Caudate nucleus (tissue), 63 donors: ENCODE measurements at places on chromosomes 2 and 18.

- DNase-seq: no peak
Observed at GRCh38 chr2:228798458-228799207, 472.5 kb downstream of the PID1 start.

GRCh38 chr2:63856303-63856603, 14.6 kb downstream of the UGP2 start:
- DNase-seq: no peak

GRCh38 chr18:74524097-74524496, 10.2 kb upstream of the CNDP1 start:
- no peak for DNase-seq

DNA sequence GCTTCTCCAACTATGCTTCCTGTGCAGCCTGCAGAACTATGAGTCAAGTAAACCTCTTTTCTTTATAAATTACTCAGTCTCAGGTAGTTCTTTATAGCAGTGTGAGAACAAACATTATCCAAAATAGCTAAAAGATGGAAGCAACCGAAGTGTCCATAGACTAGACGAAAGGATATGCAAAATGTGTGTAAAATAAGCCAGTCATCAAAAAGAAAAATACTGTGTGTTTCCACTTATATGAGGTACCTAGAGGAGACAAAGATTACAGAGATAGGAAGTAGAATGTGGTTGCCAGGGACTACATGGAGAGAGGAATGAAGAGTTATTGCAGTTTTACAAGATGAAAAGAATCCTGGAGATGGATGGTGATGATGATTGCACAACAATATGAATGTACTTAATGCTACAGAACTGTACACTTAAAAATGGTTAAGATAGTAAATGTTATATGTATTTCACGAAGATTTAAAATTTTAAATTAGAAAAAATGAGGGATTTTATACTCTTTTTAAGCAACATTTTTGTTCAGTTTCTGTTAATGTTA, 99.3 kb upstream of the FN1 start:
- DNase-seq: no peak

- no peak for DNase-seq
Observed at GRCh38 chr2:147538088-147538487, 306.7 kb upstream of the ACVR2A start.

DNA sequence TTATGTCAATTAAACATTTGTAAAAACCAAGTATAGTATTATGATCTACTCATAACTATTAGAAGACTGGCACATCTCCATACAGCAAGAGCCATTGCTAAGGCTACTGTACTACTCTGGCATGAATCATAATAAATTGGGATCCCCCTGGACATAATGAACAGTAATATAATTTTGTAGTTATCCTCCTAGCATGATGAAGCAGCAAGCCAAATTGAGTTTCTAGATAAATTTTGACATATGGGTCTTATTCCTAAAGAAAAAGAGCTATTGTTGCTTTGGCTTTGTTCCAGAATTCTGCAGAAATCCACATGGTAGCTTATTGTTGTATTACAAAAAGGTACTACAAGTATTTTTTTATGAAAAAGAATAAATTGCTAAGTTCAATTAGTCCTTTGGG, 204.3 kb downstream of the CAMKMT start:
- no peak for DNase-seq

DNA sequence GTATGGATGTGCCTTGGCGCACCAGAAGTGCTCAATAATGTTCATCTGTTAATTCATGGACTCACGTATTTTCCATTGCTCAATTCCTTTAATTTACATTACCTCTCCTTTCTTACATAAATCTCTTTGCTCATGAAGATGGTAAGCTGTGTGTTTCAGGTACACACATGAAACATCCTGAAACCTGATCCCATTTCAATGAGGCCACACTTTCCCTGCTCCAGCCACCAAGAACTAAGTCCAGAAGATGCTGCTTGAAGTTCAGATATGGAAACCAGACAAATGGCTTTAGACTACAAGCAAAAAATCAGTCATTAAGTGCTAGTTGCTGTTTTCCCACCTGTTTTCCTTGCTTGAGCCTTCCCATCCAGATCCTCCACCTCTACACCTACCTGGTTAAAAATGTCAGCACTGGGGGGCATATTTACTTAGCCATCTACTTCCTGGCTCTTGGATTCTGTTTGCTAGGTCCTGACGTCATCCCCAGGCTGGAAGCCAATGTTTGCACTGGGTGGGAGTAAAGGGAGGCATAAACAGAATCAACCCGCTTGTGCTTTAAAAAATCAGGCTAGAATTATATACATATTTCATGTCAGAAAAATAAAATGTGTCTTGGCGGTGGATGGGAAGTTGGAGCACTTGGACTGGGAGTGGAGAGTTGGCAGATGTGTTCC, 309.7 kb downstream of the OSR1 start:
- DNase-seq: no peak

GRCh38 chr18:37544217-37544616, 21.4 kb downstream of the CELF4 start:
- DNase-seq: no peak
